Psoas muscle (tissue), 8 donors: ENCODE measurements at places on chromosomes 2 and 18. TPM values are rescaled to one million over a fixed set of nuclear protein-coding genes. Genes with fewer than 3 reads are reported as not detected.

GRCh38 chr18:37508207-37508606 is 57.4 kb downstream of the CELF4 start:
- H3K27ac ChIP-seq, result no peak overlapping the region
- no peaks in the 10 kb centered on the region for H3K4me1 ChIP-seq
- no peaks in the 10 kb centered on the region for H3K36me3 ChIP-seq
- no peaks in the 10 kb centered on the region for H3K27me3 ChIP-seq

- no peaks in the 10 kb centered on the region for H3K36me3 ChIP-seq
- H3K4me3 ChIP-seq, result no peak overlapping the region
- no peak for DNase-seq
- no peaks in the 10 kb centered on the region for H3K4me1 ChIP-seq
- H3K27me3 ChIP-seq, result no peaks in the 10 kb centered on the region
Measured at GRCh38 chr18:7141287-7141686, 23.7 kb upstream of the LAMA1 start.

GRCh38 chr18:58865701-58866065 is 1.0 kb downstream of the ZNF532 start:
- peaks cover 69% of the 10 kb centered on the region for H3K4me1 ChIP-seq
- DNase-seq, result no peak
- H3K27me3 ChIP-seq, result no peaks in the 10 kb centered on the region
- H3K36me3 ChIP-seq, result peaks cover 38% of the 10 kb centered on the region
- peak overlapping the region; percentile 73 for H3K4me3 ChIP-seq
- peak overlapping the region; percentile 99 for H3K27ac ChIP-seq

The GNAL gene
- 5.5 TPM for total RNA-seq

DNA sequence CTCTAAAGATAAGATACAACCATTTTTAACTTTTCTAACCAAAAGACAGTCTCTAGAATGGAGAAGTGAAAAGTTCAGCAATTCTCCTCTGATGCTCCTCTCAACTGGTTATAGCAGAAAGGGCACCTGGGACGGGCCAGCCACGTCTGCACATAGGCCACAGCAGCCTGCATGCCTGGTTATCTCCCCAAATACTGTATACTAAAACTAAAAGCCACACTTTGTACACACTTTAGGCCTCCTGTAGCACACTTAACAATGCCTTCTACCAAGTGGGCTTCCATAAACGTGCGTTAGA is 179.1 kb downstream of the ANKRD44 start:
- no peaks in the 10 kb centered on the region for H3K4me1 ChIP-seq
- DNase-seq, result no peak
- H3K27ac ChIP-seq, result no peak overlapping the region
- no peak overlapping the region for H3K4me3 ChIP-seq
- no peaks in the 10 kb centered on the region for H3K27me3 ChIP-seq

GRCh38 chr2:46385786-46386577 is 88.8 kb downstream of the EPAS1 start:
- no peak for DNase-seq
- H3K4me3 ChIP-seq, result no peak overlapping the region
- H3K27me3 ChIP-seq, result no peaks in the 10 kb centered on the region
- peaks cover 6% of the 10 kb centered on the region for H3K36me3 ChIP-seq
- H3K4me1 ChIP-seq, result no peaks in the 10 kb centered on the region

The CFAP65 gene
- not detected for total RNA-seq

The ITPRIPL1 gene
- total RNA-seq, result 1.1 TPM

The PGAP1 gene
- 5.2 TPM for total RNA-seq

- DNase-seq, result no peak
- no peak overlapping the region for H3K27ac ChIP-seq
- H3K36me3 ChIP-seq, result no peaks in the 10 kb centered on the region
- H3K4me3 ChIP-seq, result no peak overlapping the region
- peaks cover 10% of the 10 kb centered on the region for H3K4me1 ChIP-seq
Measured at GRCh38 chr2:171316220-171316619, 117.6 kb downstream of the METTL8 start.

DNA sequence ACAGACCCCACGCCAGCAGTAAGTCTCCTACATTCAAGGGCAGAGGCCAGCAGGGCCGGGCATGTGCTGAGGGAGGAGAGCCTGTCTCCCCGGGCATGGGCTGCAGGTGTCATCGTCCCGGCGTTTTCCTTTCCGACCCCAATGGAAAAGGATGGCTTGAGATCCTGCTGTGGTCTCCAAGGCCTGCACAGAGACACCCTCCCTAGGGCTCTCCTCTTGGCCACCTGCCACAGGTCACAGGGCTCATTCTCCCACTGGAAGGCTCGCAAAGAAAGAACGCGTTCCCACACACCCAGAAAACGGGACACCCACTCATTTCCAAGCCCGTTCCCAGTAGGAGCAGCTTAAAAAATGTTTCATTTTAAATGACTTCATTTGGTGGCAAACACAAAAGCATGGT is 41.0 kb downstream of the DIPK1C start:
- H3K4me3 ChIP-seq, result no peak overlapping the region
- peaks cover 3% of the 10 kb centered on the region for H3K27me3 ChIP-seq
- no peaks in the 10 kb centered on the region for H3K4me1 ChIP-seq
- no peak overlapping the region for H3K27ac ChIP-seq

The MC5R gene
- not detected for total RNA-seq

DNA sequence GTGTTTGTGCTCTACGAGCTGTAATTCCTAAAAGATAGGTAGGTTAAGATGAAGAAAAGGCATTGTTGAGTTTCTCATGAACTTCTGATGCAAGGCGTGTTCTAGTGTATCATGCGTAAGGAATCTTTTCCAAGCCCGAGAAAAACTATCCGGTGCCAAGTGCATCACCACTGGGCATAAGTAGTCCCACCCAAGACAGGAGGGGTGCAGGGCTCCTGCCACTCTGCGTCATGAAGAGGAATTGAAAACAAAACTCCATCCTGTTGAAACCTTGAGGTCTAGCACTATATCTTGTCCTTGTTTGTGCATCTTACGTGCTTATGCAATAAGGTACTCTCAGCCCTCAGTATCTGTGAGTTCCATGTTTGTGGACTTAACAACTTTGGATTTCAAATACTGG is 45.7 kb downstream of the RAB31 start:
- H3K27ac ChIP-seq, result no peak overlapping the region
- H3K4me3 ChIP-seq, result no peak overlapping the region
- H3K36me3 ChIP-seq, result no peaks in the 10 kb centered on the region
- H3K4me1 ChIP-seq, result no peaks in the 10 kb centered on the region

The ACADL gene
- 9.1 TPM for total RNA-seq

The SLC9A2 gene
- 4.8 TPM for total RNA-seq

DNA sequence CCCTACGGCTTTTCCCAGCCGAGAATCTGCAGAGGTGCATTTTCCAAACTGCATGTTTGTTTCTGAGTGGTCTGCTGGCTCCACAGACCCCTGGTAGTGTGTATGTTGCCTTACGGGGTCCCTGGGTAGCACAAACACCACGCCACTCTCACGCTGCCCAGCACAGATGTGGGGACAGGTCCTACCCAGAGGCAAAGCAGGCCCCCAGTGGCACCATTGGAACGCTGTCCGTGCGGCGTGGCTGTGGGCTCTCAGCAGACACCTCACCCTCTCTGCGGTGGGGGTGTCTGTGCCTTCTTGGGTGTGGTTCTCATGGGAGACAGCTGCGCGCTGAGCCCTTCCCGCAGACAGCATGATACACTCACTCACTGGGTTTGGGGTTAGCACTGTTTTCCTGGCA is 137.4 kb downstream of the NFATC1 start:
- DNase-seq, result no peak
- H3K27ac ChIP-seq, result no peak overlapping the region
- H3K27me3 ChIP-seq, result no peaks in the 10 kb centered on the region
- peaks cover 12% of the 10 kb centered on the region for H3K36me3 ChIP-seq

The ESCO1 gene
- total RNA-seq, result 10.3 TPM

- DNase-seq, result no peak
- no peaks in the 10 kb centered on the region for H3K27me3 ChIP-seq
- no peaks in the 10 kb centered on the region for H3K4me1 ChIP-seq
- H3K4me3 ChIP-seq, result no peak overlapping the region
- H3K36me3 ChIP-seq, result no peaks in the 10 kb centered on the region
Measured at GRCh38 chr2:10382354-10383061, 65.6 kb downstream of the ODC1 start.

The SLC4A5 gene
- total RNA-seq, result 0.57 TPM

The MEP1B gene
- total RNA-seq, result 0.38 TPM

DNA sequence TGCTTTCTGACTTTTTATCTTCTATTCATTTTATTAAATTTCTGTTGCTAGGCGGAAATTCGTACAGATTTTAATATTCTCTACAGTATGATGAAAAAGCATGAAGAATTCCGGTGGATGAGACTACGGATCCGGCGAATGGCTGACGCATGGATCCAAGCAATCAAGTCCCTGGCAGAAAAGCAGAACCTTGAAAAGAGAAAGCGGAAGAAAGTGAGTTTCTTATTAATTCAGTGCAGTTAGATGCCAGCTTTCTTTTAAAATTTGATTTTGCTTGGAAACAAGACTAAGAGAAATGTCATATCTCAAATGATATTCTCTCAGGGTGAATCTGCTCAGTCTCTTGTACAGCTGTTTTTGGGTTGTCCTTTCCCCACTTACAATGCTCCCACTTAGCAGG is 84.3 kb downstream of the MGAT5 start:
- no peaks in the 10 kb centered on the region for H3K36me3 ChIP-seq
- H3K4me3 ChIP-seq, result no peak overlapping the region
- H3K4me1 ChIP-seq, result no peaks in the 10 kb centered on the region
- H3K27me3 ChIP-seq, result no peaks in the 10 kb centered on the region
- no peak for DNase-seq

DNA sequence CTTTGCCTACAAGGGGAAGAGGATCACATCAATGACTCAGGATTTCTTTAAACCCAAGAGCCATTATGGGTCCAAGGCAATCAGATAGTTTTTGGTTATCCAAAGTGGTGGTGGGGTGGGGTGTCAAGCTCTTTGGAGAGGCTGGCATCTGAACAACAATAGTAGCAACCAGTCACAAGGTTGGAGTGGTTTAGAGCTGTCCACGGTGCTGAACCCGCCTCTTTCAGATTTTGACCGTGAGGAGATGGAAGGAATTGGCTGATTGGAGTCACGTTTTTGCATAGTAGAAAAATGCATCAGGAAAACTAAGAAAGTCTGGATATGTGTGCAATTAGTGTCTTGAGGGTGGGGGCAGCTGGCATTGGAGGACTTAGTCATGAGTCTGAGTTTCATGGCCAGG is 159.9 kb downstream of the LOXHD1 start:
- DNase-seq, result no peak
- H3K36me3 ChIP-seq, result no peaks in the 10 kb centered on the region
- H3K27me3 ChIP-seq, result no peaks in the 10 kb centered on the region
- H3K27ac ChIP-seq, result no peak overlapping the region
- no peaks in the 10 kb centered on the region for H3K4me1 ChIP-seq
- no peak overlapping the region for H3K4me3 ChIP-seq

- H3K27ac ChIP-seq, result no peak overlapping the region
- H3K27me3 ChIP-seq, result no peaks in the 10 kb centered on the region
- H3K4me3 ChIP-seq, result no peak overlapping the region
- no peaks in the 10 kb centered on the region for H3K36me3 ChIP-seq
- DNase-seq, result no peak
Measured at GRCh38 chr2:74772046-74772445, 61.9 kb upstream of the HK2 start.

The TRIM54 gene
- total RNA-seq, result 387 TPM

DNA sequence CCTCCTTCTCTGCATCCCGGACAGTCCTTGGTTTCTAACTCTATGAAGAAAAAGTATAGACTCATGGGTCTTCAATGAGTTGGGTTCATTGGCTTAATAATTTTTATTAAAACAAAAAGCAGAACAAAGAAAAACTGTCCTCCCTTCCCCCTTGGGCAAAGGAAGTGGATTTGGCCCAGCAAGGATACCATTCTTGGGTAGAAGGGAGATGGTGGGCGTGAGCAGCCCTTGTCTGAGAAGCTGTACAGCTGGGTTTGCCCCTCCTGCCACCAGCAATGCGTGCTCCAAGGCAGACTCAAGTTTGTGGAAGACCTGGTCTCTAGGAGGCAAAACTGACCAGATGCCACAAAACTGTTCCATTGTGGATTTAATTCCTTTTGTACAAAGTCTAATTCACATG is 12.7 kb downstream of the PCARE start:
- no peak overlapping the region for H3K4me3 ChIP-seq
- no peak overlapping the region for H3K27ac ChIP-seq
- no peak for DNase-seq
- no peaks in the 10 kb centered on the region for H3K27me3 ChIP-seq

DNA sequence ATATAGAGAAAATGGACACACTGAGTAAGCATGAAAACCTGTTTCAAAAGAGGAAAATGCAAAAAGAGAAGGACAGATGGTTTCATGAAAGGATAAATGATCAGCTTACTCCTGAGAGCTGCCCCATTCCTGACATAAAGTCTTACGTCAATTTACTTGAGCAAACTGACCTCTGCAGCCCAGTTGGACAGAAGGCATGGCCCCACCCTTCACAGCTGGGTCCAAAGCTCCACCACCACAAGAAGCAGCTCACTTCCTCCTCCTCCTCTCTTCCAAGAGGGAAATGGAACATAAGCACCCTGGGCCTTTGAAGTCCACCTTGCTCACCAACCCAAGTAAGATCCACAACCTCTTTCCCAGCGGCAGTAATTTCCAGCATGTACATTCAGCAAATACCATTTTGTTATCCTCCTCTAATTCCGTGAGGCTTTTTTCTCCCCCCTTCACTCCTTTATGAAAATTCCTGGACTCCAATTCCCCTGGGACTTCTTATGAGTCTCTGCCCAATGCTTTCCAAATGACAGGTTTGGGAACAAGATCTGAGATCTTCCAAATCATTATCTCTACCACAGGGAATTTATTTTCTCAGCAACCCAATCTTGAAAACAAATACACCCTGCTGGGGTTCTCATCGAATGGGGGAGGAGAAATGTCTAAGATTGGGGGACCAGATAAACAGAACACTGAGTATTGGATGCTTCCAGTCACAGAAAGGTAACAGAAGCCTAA is 10.1 kb downstream of the COL4A4 start:
- H3K36me3 ChIP-seq, result no peaks in the 10 kb centered on the region
- no peak overlapping the region for H3K4me3 ChIP-seq
- DNase-seq, result no peak
- peak overlapping the region; percentile 36 for H3K27ac ChIP-seq
- H3K4me1 ChIP-seq, result peaks cover 41% of the 10 kb centered on the region

DNA sequence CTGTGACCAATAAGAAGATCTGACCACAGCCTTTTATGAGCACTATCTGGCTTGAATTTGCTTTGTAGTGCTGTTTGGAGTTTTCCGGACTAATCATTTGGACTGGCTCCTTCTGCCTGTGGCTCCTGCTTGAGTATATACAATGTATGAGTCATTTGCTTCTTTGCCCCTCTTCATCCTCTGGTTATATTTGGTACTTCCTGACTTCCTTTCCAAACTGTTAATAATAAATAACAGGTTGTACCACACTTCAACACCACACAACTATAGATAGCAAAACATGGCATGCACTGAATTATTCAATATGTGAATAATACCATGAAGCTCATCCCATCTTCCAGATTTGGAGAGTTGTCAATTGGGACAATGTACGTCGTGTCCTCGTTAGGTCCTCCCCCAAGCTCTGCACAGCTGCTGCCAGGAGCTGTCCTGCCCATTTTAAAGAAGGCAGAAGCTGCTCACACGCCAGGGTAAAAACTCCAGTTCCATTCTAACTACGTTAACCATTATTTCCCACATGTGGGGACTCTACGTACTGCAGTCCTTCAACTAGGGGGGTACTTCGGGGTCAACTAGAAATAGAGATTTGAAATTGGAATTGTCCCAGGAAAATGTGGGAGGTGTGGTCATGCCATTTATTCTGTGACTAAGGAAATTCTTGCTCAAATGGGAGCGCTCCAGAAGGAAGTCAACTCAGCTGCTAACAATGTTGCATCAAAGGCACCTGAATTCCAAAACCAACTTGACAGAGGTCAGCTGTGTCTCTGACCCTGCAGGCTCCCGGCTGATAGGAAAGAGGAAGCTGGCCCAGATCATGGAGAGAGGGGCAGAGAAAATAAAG is 38.1 kb downstream of the ST8SIA5 start:
- peak overlapping the region; percentile 71 for H3K27ac ChIP-seq
- peaks cover 18% of the 10 kb centered on the region for H3K4me1 ChIP-seq
- no peak overlapping the region for H3K4me3 ChIP-seq
- DNase-seq, result no peak
- H3K36me3 ChIP-seq, result no peaks in the 10 kb centered on the region
